ENCODE measurements at places on chromosomes 3 and 15.

DNA sequence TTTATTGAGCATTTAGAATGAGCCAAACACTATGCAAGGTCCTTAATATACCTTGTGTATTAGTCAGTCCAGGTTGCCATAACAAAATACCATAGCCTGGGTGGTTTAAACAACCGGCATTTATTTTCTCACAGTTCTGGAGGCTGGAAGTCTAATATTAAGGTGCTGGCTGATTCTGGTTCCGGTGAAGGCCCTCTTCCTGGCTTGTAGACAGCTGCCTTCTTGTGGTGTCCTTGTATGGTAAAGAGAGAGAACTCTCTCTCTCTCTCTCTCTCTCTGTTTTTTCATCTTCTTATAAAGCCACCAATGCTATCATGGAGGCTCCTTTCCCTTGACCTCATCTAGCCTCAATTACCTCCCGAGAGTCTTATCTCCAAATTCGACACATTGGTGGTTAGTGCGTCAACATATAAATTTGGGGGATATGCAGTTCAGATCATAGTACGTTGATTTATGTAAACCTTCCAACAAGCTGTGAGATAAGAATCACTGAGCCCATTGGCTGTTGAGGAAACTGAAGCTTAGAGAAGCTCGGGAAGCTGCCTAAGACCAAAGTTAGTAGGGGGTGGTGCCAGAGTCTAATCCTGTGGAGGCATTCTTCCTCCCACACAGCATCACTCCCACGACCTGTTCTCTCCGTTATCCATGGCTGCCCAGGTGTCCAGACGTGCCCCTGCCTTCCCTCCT lies 298.0 kb upstream of the PROK2 start:
- peak; percentile 18 for DNase-seq

DNA sequence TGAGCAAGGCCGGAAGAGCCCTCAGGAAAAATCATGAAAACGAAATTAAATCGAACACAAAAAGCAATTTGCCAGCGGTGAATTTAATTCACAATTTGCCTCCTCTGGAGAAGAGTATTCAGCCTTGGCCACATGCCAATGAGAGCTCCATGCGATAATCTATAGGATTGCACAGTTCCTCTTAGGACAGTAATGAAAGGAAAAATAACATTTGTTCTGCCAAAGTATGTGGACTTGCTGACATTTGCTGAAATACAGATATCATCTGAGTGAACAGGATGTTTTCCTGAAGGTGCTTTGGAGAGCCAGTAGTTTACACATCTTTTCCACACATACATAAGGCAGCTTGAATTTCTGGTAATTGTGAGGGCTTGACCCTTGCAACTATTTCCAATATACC lies 188.6 kb upstream of the PDZRN3 start:
- peak; percentile 2 for DNase-seq

- DNase-seq, result no peak
Measured at GRCh38 chr15:50137330-50137761, 18.3 kb upstream of the ATP8B4 start.

- DNase-seq, result no peak
Measured at GRCh38 chr3:27677565-27677964, 44.6 kb downstream of the EOMES start.

- no peak for DNase-seq
Measured at GRCh38 chr15:98522127-98522526, 126.2 kb upstream of the IGF1R start.

DNA sequence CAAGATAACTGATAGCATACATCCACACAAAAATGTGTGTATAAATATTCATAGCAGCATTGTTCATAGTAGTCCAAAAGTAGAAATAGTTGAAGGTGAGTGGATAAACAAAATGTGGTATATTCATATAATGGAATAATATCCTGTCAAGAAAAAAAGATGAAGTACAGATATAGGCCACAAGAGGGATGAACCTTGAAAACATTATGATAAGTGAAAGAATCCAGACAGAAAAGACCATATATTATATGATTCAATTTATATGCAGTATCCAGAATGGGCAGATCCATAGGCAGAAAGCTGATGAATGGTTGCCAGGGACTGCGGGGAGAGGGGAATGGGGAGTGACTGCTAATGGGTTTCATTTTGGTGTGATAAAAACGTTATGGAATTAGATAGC lies 54.3 kb upstream of the TNIK start:
- DNase-seq, result no peak

DNA sequence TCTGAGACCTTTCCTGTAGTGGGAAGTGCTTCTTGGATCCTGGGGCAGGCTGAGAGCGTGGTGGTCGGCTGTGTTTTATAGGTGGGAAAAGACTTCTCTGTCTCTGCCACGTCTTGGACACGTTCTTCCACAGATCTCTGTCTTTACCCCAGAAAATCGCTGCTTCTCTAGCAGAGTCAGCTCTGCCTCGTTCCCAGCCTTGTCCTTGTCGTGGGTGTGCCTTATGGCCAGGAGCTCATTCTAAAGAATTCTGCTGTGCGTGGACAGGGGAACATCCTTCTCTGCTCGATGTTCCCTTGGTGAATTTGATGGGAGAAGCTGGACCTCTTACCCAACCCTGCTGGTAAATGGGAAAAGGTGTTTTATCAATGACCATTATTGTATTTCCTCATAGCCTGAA lies 433.1 kb upstream of the C2CD4B start:
- DNase-seq, result no peak

DNA sequence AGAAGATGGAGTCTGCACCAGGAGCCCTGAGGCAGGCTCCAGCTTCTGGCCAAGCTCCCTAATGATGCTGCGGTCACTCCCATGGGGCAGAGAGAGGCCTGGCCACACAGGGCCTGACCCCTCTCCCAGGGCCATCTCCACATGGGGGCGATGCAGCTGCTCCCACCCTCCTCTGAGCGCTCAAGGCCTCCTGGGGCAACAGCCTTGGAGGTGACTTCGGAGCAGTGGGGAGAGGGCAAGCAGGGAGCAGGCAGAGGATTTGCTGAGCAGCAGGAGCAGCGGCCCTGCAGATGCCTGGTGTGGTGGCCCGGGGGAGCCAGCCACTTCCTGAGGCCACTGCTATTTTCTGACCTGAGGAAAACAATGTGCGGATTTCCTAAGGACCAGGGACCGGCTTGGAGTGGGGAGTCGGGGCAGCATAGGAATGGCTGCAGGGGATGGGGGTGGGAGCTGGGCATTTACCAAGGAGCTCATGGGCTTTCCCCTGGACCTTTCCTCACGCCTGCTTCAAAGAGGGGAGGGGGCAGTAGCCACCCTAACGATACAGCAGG lies 81.6 kb upstream of the RPL32 start:
- DNase-seq, result no peak

DNA sequence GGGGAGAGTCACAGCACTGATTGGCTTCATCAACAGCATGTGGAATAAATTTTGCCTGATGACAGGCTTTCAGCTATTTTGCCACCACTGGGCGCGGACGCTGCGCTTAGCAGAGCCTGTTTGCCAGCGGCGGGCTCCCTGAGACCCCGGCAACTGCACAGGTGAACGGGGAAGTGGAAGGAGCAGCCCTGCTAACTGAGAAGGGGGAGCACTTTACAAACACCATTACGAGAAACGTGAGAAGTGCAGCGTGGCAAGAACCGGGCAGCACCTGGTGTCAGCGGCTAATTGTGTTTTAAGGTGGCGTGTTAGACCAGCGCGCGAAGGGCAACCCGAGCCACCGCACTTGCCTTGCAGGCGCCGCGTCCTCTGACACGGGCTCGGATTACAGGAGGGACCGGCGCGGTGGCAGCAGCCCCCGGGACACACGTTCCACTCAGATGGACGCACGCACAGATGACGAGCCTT lies 307.8 kb upstream of the ARRDC4 start:
- DNase-seq, result no peak

GRCh38 chr3:25856902-25857518 lies 67.1 kb downstream of the OXSM start:
- peak; percentile 57 for DNase-seq

DNA sequence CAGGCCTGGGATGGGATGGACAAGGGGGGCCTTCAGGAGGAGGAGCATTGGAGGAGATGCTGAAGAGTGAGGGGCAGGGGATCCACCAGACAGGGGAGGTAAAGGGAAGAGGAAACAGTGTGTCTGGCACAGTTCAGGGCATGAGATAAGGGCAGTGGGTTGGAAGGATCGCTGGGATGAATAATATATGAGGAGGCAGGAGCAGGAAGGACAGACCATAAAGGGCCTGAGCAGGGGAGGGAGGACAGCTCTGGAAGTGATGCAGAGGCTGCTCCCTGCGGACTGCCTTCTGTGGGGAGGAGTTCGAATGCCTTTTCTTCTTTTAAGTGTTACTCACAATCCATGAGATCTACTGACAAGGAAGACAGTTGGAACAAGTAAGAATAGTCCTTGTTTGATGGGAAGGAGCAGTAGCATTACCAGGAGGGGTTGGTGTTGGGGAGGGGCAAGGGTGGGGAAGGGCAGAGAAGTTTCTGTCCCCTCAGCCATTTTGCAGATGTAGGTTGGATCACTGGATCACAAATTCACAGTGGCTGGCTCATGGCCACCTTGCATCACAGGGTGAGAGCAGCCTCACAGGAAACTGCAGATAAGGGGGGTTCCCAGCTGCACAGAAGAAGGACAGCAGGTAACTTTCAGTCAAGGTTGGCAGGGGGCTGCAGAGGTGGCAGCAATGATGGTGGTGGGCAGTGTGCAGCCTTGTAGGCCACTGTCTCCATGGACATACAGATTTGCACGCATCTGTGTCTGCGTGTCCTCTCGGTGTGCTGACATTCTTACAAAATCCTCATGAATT lies 91.9 kb upstream of the SNRPN start:
- no peak for DNase-seq

DNA sequence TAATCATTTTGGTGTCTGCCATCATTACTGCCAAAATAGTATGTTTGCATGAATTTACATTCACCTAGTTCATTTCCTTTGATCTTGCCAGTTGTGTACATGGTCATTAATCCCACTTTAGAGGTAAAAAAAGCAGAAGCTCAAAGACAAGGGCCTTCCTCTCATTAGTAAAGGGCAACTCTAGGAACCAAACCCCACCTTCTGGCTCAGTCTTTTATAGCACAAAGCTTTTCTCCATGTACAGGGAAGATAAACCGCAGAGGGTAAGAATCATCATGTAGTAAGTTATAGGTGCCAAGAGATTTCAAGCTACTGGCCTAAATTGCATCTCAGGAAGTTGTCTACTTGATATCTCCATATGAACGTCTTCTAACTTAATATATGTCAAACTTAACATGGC lies 19.3 kb upstream of the SPG21 start:
- peak; percentile 78 for DNase-seq

DNA sequence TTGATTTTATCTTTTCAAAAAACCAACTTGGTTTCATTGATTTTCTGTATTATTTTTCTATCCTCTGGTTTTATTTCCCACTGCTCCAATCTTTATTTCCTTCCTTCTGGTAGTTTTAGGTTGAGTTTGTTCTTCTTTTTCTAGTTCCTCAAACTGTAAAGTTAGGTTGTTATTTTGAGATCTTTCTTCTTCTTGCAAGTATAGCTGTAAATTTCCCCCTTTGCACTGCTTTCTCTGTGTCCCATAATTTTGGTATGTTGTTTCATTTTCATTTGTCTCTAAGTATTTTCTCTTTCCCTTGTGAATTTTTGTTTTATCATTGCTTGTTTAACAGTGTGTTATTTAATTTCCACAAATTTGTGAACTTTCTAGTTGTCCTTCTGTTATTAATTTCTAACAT lies 120.0 kb downstream of the PLD1 start:
- DNase-seq, result peak; percentile 48

GRCh38 chr3:32841867-32842470 lies 24.2 kb downstream of the TRIM71 start:
- no peak for DNase-seq

DNA sequence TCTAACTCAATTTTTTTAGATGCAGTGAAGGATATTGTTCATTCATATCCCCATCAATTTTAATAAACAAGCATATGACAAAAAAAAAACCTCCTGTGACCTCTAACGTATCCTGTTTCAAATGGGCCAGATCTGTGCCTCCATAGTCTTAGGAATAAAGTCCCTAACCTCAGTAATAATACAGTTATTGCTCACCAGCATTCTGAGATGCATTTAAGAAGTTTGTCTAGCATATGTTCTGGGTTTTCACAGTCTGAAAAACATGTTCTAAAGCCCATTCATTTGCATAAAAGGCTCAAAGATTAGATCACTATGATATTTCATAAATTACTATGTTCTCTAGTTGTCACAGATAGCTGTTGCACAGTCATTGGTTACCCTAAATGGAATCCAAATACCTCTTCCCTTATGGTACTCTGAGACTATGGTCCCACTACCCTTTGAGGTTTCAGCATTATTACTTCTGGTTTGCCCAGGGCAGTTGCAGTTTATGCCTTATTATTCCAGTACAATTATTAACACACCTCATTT lies 190.1 kb downstream of the ZIC4 start:
- no peak for DNase-seq

DNA sequence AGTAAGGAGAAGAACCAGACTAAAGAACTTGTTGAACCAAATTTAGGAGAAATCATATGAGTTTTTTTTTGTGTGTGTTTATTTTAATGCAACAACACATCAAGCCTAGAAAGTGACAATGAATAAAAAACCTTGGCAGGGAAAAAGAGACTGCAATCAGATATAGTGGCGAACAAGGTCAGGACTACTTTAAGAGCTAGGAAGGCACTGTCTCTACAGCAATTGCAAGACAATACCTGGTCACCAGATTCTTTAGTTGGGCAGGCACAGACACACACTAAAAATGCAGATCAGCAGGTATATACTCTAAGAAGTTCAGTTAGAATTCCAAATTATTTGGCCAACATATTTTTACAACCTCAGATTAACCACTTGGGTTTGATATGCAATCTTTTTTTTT lies 30.8 kb upstream of the GMPPB start:
- DNase-seq, result no peak

GRCh38 chr3:171838218-171838720 lies 4.9 kb upstream of the TMEM212 start:
- DNase-seq, result peak; percentile 40

GRCh38 chr3:123653221-123653682 lies 68.4 kb upstream of the HACD2 start:
- DNase-seq, result peak; percentile 52

DNA sequence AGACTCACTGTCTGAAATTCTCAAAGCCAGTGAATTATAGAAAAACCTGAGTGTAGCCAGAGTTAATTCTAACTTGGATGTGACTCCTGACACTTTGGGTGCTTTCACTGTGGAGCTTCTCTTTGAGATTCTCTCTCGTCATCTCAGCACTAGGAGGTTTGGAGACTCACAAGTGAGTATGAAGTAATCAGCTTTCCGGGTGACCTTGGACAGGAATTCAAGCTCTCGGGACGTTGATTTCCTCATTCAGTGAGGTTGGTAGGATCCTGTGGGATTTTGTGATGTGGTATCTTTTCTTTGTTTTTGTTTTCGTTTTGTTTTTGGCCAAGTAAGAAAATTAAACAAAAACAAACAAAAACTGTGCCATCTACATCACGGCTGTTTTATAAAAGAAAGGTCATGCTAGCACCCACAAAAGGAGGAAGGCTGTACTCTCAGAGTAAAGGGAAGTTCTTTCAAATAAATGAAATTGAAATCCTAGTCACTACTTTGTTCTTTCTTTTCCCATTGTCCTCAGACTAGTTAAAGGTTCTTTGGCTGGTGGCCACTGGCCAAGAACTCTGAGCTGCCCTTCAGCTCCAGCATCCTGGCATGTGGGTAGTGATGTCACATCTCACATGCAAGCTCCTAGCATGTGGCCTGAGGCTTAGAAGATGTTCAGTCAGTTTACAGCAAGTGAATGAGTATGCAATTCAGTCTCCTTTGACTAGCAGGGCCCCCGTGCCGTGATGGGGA lies 263.3 kb upstream of the TPM1 start:
- no peak for DNase-seq
